ENCODE measurements at places on chromosomes 11 and 22.

GRCh38 chr11:61349189-61349751, 12.4 kb downstream of the CYB561A3 start:
- DNase-seq, result no peak

GRCh38 chr22:48736593-48737460, 1090.8 kb downstream of the BRD1 start:
- no peak for DNase-seq

DNA sequence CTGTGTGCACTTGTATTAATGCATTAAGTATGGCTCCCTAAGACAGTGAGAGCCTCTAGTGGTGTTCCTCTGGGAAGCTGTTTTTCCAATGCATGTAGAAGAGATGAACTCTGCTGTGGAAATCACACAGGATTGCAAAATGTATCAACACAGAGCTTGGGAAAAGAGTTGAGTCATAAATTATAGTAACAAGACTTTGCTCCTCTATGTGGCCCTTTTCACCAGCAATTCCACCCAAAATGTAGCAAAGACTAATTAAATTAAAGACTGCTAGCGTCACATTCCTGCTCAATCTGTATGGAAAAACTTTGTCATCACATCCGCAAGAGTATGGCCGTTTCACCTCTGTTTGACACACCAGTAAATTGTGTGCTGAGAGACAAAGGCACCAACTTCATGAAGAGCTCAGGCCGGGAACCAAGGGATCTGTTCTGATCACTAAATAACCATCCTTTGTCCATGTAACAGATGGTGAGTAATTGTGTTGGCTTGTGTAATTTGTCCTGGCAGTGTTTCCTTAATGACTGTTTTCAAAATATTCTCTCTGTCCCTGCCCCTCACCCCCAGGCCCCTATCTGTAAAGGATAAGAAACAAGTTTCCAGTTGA, 209.2 kb upstream of the SORL1-AS1 start:
- DNase-seq, result no peak

DNA sequence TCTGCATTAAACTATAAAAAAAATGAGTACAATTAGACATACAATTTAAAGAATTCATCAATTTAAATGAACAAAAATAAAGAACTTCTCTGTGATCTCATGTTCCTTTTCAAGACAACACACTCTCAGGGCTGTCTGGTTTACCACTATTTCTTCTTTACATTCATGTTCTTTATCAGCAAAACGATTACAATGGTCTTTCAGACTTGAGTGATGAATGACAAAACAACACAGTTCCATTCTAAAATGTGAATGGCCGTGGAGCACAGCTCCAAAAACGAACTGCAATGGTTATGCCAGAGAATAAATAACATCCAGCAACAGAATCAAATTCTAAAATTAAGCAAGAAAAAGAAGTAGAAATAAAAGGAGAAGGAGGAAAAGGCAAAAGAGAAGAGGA, 113.1 kb downstream of the CADM1 start:
- no peak for DNase-seq

DNA sequence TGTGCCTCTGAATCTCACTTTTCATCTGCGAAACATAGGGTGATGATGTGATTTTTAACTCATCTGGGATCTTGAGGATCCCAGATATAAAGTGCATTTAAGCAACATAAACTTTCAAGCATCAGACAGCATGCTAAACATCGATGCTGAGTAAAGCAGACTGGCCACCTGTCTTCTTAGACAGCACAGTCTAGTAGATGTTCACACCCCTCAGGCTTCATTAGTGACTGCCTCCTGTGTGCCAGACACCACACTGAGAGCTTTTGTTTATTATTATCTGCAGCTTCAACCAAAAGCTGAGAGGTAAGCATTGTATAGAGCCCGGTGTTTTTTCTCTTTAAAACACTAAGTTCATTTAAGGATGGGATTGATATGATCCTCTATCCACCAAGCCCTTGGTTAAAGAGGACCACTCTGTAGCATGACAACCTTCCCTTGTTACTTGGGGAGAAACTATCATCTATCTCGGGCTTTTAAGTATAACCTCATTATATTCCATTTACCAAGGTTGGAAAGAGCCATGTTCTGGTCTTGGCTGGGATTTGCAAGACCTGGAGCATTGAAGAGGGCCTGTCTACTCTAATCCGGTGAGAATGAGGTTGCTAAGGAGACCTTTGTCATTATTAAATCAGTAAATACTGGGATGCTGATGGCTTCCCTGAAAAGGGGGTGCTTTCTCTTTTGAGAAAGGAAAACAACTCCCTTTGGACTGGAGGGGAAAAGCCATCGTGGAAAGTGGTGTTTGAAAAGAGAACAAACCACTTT, 114.2 kb upstream of the SEZ6L start:
- DNase-seq, result no peak

DNA sequence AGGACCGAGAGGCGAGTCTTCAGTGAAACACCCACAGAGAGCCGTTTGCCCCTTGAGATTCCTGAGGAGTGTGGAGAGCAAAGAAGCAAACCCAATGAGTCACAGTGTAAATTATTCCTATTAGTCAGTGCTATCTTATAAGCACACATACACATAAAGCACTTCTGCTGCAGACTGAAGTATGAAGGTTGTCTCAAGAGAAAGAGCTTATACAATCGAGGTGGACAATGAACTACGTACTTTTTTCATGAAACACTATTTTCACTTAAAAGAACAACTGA, 37.3 kb downstream of the GALNT18 start:
- no peak for DNase-seq

- no peak for DNase-seq
Measured at GRCh38 chr11:2135648-2136201, 3.5 kb downstream of the IGF2 start.

- DNase-seq, result no peak
Measured at GRCh38 chr11:1341928-1342524, 32.6 kb upstream of the TOLLIP start.

GRCh38 chr11:2581151-2581930, 118.5 kb downstream of the KCNQ1OT1 start:
- no peak for DNase-seq

DNA sequence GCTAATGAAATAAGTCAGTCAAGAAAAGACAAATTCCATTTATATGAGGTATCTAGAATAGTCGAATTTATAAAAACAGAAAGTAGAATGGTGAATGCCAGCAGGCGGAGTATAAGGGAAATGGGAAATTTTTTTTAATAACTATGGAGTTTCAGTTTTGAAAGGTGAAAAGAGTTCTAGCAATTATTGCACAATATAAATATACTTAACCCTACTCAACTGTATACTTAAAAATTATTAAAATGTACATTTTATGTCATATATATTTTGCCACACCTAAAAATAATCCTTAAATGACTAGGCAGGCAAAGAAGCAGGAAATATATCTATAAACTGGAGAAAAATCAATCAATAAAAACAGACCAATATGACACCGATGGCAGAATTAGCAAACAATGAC, 196.5 kb upstream of the UBASH3B start:
- no peak for DNase-seq

DNA sequence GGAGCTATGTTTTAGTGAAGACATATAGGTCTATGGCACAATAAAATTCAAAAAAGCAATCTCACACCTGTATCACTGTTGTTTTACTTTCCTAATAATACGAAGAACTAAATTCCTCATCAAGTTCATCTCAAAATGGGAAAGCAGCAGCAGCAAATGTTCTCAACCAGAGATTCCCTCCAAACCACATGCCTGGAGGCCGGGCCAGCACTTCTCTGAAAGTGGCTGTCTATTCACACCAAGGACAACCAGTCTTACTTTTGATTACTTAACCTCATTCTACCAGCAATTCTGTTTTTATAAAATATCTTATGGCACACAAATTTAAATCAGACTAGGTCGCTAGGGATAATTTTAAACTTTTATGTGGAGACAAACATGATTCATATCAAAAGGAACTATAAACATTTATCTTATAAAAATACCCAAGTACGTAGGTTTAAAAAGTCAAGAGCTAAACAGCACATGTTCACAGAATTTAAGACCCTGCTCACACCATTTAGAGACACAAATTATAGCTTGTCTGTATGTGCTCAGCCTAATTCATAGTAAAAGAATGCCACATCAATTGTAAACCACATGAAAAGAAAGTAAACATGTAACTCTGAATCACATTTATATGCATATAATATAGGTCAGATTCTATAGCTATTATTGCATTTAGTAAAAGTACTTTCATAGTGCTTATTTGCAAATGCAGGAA, 46.1 kb downstream of the RRAS2 start:
- DNase-seq, result no peak

GRCh38 chr22:17976121-17976520, 48.2 kb downstream of the MICAL3 start:
- no peak for DNase-seq

- no peak for DNase-seq
Measured at GRCh38 chr11:103901656-103902055, 134.8 kb upstream of the DDI1 start.

DNA sequence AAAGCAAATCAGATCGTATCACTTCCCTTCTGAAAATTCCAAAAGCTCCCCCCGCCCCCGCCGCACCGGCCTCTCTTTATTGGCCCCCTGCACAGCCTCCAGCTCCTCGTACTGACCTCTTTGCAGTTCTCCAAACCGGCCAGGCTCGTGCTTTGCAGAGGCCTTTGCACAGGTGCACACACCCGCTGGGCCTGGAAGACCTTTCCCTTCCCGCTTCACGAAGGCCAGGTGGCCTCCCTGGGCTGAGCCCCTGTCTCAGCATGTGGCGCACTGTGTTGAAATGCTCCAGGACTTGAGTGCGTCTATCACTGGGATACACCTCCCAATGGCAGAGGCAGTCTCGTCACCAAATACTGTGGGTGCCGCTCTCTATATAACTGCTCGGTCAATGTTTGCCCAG, 13.2 kb upstream of the ADA2 start:
- no peak for DNase-seq

- DNase-seq, result no peak
Measured at GRCh38 chr11:121656328-121657090, 203.7 kb upstream of the SORL1-AS1 start.

DNA sequence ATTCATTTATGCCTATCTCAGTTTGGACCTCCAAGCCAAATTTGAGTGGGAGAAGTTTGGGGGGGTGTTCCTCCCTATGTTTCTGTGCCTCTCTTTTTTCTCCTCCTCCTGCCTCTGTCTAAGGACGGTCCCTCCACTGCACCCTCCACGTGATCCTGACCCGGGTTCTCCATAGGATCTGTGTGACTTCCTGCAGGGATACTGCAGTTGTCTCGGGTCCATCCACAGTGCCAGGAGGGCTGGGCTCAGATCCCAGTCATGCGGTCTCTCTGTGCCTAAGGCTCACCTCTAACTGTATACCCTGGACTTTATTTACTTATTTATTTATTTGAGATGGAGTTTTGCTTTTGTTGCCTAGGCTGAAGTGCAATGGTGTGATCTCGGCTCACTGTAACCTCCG, 1354.5 kb downstream of the BRD1 start:
- DNase-seq, result no peak

- DNase-seq, result peak; percentile 48
Measured at GRCh38 chr11:6755303-6755952, 16.3 kb downstream of the OR2AG2 start.

DNA sequence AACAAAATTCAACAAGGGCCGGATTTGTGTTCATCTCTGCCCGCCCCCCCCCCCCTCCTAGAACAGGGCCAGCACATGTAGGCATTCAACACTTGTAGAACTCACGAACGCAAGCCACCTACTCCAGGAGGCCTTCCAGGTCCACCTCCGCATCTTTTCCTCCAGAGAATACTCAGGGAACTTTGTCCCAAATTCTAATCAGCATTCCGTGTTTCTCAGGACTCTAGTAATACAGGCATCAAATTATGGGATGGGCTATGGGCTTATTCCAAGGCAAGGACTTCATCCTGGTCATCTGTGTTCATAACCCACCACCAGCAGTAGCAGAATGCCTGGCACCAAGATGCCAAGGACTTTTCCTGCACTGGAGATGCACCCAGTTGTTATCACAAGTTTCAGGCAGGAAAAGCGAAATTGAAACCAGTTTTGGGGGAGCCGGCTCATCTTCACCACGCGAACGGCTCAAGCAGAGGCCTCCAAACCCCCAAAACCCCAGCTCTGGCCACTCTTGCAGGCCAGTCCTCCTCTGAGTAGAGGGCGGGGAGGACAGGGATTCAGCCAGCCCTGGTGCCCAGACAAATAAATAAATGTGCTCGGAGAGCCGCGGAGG, 462 bp downstream of the UBE2L6 start:
- no peak for DNase-seq

- no peak for DNase-seq
Measured at GRCh38 chr11:103317118-103317517, 207.9 kb downstream of the DYNC2H1 start.

DNA sequence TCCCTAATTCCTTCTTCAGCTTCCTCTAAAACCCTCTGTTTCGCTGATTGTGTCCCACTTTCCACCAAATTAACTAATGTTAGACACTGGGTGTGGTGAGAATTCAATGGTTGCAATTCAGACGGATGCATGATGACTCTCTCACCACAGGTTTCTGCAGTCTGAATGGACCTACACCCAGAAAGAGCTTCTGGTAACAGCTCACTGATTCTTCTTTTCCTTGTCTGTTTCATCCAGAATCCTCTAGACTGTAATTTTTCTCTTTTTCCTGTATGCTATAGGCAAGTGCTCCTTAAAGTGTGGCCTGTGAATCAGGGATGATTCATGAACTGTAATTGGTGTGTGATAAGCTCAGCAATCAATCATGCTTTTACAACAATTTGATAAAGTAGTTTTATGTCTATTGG, 18.1 kb downstream of the MMP10 start:
- no peak for DNase-seq

Measured in germinal center (tissue), 1 donor.